ENCODE measurements at places on chromosomes 12 and 14. TPM values are rescaled to one million over a fixed set of nuclear protein-coding genes. Genes with fewer than 3 reads are reported as not detected.

ARMH4 gene
- 82.8 TPM for polyA plus RNA-seq

ASB2 gene
- 0.40 TPM for polyA plus RNA-seq

PLEKHG3 gene
- 83.8 TPM for polyA plus RNA-seq

DNA sequence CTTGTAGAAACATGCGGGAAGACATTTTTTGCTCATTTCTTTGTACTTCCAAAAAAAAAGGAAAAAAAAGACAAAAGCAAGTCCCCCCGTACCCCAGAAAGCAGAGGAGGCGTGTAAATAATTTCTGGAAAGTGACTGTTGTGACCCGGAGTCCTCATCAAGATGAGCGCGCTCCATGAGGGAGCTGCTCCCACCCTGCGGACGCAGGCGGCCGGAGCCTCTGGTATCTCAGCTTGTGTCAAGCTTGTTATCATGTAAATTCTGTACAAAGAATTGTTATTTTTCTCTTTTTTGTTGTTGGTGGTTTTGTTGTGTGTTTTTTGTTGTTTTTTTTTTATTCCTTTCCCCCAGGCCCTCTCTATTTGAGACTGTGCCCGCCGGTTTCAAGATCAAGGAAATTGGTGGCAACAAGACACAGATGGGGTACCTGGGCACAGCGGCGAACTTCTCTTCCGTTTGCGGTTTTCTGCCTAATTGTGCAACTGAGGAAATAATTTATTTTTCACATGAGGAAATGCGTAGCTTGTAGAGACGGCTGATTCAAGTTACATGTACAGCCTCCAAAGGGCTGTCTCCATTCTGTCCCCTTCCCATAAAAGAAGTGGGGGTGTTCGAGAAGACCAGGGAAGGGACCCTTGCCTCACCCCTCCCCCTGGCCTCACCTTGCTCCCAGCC, 27.0 kb downstream of the HPD start:
- DNase-seq: no peak

GRCh38 chr14:49959822-49960408, 67.0 kb downstream of the ARF6 start:
- DNase-seq: peak; percentile 82

- DNase-seq: no peak
Observed at GRCh38 chr12:64733857-64734256, 25.3 kb downstream of the GNS start.

DNA sequence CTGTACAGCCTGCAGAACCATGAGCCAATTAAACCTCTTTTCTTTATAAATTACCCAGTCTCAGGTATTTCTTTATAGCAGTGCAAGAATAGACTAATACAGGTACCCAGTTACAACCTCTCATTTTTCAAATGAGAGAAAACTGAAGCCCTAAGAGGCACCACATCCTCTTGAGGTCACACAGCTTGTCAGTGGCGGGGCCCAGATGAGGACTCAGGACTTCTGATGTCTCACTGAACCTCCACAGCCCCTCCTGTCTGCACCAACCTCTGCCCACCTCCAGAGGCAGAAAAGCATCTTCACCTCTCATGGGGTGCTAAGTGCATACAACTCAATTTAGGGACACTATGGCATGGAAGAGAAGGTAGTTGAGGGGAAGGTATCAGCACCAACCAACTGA, 120.7 kb downstream of the CRACR2A start:
- DNase-seq: no peak

GRCh38 chr12:105018012-105018411, 31.9 kb downstream of the NOPCHAP1 start:
- DNase-seq: no peak

All from left kidney (tissue), 8 donors.